ENCODE measurements at places on chromosomes 2 and 18. TPM values are rescaled to one million over a fixed set of nuclear protein-coding genes. Genes with fewer than 3 reads are reported as not detected.

ALLC gene
- total RNA-seq, result not detected

NDC80 gene
- 1.4 TPM for total RNA-seq

TMEM198 gene
- 10.2 TPM for total RNA-seq

HOXD10 gene
- total RNA-seq, result not detected

MOGAT1 gene
- not detected for total RNA-seq

RNF125 gene
- total RNA-seq, result 19.6 TPM

AKAIN1 gene
- total RNA-seq, result not detected

LCT gene
- total RNA-seq, result 36.1 TPM

DCC gene
- total RNA-seq, result not detected

CTIF gene
- total RNA-seq, result 42.9 TPM

ELOA2 gene
- total RNA-seq, result not detected

MAT2A gene
- total RNA-seq, result 131 TPM

CHRNG gene
- not detected for total RNA-seq

GNAL gene
- total RNA-seq, result 2.5 TPM

AQP4 gene
- total RNA-seq, result not detected

CCDC141 gene
- 11.6 TPM for total RNA-seq

CDH7 gene
- not detected for total RNA-seq

CDH2 gene
- total RNA-seq, result not detected

CAPN13 gene
- 396 TPM for total RNA-seq

ASB1 gene
- 17.5 TPM for total RNA-seq

CRYGD gene
- not detected for total RNA-seq

ZNF892 gene
- total RNA-seq, result 16.5 TPM

POTEC gene
- not detected for total RNA-seq

FBXO15 gene
- total RNA-seq, result not detected

PRSS56 gene
- not detected for total RNA-seq

HOXD4 gene
- 13.2 TPM for total RNA-seq

IL37 gene
- total RNA-seq, result not detected

FZD7 gene
- 5.8 TPM for total RNA-seq

PPP1R1C gene
- not detected for total RNA-seq

GRB14 gene
- 1.7 TPM for total RNA-seq

MYCN gene
- 0.94 TPM for total RNA-seq

SCN2A gene
- total RNA-seq, result not detected
